ENCODE measurements at places on chromosomes 3 and 15.

- no peak for DNase-seq
Measured at GRCh38 chr3:65402597-65402996, 636.1 kb downstream of the MAGI1 start.

- no peak for DNase-seq
Measured at GRCh38 chr15:90315278-90315982, 36.7 kb upstream of the ZNF774 start.

GRCh38 chr3:2839876-2840275 is 270.3 kb downstream of the IL5RA start:
- no peak for DNase-seq

GRCh38 chr3:32703491-32703972 is 18.5 kb downstream of the CNOT10 start:
- DNase-seq, result no peak

DNA sequence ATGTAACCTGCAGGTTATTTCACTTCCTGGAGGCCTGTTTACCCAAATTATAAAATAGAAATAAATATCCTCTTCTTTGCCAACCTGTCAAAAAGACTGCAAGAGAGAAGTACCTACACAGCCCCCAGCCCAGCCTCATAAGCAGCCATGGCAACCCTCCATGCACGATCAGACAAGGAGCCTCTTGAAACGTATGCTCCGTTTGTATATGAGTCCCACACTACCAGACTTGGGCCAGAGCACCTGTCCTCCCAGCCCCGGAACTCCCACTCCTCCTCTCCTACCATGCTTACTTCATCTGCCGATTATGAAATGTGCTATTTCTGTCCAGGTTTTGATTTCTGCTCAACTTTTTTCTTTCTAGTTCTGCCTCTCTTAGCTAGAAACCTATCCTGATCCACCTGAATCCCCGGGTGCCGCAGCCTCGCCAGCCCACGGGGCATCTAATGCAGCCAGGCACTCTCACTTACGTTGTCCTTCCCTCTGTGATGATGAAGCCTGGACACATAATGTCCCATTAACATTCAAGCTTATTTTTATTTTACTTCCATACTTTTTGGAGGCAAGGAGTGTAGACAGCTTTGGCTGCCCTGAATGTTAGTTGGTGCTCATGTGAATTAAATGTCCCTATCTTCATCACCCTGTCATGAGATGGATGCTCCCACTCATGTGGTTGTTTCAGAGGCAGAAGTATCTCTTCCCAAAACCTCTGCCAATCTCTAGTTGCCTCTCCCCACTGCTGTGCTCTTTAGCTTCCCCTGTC is 73.8 kb downstream of the MB21D2 start:
- no peak for DNase-seq
